NCI-H524 treated with DMSO at 0.1 percent for 48 hours (cell line): ENCODE measurements at places on chromosomes 4 and X.

GRCh38 chr4:13268703-13269102 is 215.4 kb downstream of the RAB28 start:
- DNase-seq: no peak

GRCh38 chr4:4364486-4365208 is 22.3 kb upstream of the NSG1 start:
- no peak for DNase-seq

GRCh38 chrX:105552395-105552794 is 269.9 kb upstream of the NRK start:
- DNase-seq: no peak

DNA sequence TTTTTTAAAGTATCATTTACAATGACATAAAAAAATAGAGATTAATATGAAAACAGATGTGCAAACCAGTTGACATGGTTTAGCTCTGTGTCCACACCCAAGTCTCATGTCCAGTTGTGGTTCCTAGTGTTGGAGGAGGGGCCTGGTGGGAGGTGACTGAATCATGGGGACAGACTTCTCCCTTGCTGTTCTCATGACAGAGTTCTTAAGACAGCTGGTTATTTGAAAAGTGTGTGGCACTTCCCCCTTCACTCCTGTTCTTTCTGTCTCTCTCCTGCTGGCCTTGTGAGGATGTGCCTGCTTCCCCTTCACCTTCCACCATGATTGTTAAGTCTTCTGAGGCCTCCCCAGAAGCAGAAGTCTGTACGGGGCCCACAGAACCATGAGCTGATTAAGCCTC is 23.8 kb downstream of the CNOT6L start:
- no peak for DNase-seq

GRCh38 chr4:6641971-6642320 is 1.5 kb downstream of the MRFAP1 start:
- no peak for DNase-seq
